ENCODE measurements at places on chromosomes 4 and X.

- DNase-seq, result peak; percentile 40
Observed at GRCh38 chr4:139655116-139655515, 10.5 kb upstream of the MGST2 start.

- peak; percentile 82 for DNase-seq
Observed at GRCh38 chr4:151676301-151676700, 84.5 kb downstream of the GATB start.

GRCh38 chr4:108157655-108158054 lies 11.1 kb downstream of the LEF1 start:
- no peak for DNase-seq

GRCh38 chrX:132486599-132487178 lies 2.1 kb downstream of the MBNL3 start:
- DNase-seq, result no peak

Measured in astrocyte of the spinal cord (primary cell).